ENCODE measurements at places on chromosomes 1 and 21.

DNA sequence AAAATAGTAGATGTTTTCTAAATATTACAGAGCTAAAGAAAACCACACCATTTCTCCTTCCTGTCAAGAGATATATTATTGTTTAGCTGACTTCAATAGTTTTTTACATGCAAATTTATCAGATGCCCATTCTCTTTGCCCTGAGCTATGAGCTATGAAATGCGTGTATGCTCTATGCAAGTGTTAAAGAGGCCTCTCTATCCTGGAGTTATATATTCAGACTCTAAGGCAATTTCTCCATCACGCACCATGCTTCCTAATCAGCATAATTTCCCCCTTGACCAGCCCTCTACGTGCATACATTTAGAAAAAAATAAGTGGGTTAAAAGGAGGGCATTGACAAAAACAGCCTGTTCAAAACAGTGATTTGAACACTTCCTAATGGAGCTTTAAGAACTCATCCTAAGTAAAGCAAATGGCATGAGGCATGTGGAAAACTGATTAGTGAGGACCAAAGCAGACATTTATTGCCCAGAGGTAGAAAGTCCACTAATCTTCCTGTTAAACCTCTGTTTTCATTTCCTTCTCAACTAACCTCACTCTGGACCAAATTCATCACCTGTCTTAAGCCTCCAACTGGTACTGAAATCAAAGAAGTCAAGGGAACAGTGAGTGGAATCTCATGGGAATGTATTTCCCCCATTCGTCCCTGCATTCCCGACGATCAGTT, 565.8 kb upstream of the PKN2 start:
- DNase-seq: no peak

- no peak for DNase-seq
Observed at GRCh38 chr1:229984310-229984991, 82.6 kb upstream of the GALNT2 start.

DNA sequence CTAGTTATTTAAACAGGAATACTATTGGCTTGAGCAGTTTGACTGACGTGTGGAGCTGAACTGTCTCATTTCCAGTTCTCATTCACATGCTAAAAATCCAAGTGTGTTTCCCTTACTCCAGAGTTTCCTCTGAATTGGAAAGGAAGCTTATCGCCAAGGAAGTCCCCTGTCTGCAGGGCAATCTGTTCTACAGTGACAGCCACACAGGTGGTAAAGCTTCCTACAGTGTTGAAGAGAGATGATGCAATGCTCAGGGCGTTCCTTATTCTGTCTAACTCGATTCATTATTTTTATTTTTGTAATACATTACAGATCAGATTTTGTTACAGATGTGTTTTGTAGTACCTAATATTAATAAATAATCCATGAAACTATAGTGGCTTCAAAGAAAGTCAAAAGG, 41.3 kb downstream of the ADAMTS5 start:
- DNase-seq: no peak

GRCh38 chr1:15923241-15923640, 52.7 kb downstream of the ZBTB17 start:
- DNase-seq: no peak

Data from smooth muscle cell of the brain vasculature (primary cell).